ENCODE measurements at places on chromosomes 6 and 20.

DNA sequence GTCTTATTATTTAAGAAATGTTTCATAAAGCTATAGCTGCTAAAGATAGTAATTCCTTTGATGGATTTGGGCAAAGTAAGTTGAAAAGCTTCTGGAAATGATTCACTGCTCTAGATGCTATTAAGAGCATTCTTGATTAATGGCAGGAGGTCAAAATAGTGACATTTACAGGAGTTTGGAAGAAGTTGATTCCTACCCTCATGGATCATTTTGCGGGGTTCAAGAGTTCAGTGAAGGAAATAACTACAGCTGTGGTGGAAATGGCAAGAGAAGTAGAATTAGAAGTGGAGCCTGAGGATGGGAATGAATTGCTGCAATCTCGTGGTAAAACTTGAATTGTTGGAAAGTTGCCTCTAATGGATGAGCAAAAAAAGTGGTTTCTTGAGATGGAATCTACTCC lies 316.1 kb downstream of the UTRN start:
- DNase-seq, result no peak

- DNase-seq, result no peak
Observed at GRCh38 chr20:32667027-32667426, 6.7 kb downstream of the C20orf203 start.

- DNase-seq, result no peak
Observed at GRCh38 chr6:101296169-101296960, 97.1 kb upstream of the GRIK2 start.

DNA sequence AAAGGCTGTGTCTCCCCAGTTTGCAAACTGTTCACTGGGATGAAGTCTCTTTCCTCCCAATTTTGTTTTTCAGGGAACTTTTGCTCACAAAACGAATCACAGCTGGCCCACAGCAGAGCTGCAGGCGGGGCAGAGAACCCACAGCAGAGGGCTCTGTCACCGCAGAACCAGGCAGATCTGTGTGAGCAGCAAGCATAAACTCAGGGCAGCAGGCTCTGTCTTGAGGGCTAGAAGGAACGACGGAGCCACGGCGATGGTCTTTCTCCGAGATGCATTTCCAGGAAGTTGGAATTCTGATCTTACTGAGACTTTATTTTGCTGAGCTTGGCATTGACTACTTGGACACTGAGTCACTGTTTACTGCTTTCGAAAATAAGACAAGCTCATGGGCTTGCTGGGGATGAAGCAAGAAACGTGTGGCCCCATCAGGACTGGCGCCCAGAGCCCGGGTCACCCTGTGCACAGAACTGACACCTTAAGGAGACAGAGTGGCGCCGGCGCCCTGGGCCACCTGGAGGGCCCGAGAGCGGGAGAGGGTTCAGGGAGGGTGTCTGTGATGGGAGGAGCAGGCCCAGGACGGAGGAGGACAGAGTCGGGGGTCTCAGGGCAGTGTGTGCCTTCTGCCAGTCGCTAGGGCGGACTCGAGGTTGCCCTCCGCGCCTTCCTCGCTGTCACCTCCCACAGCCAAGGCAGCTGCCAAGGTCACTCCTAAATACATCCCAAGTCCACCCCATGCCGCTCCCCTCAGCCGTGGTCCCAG lies 106.3 kb upstream of the NXT1 start:
- no peak for DNase-seq

GRCh38 chr20:31712564-31713311 lies 9.9 kb downstream of the BCL2L1 start:
- DNase-seq, result no peak

DNA sequence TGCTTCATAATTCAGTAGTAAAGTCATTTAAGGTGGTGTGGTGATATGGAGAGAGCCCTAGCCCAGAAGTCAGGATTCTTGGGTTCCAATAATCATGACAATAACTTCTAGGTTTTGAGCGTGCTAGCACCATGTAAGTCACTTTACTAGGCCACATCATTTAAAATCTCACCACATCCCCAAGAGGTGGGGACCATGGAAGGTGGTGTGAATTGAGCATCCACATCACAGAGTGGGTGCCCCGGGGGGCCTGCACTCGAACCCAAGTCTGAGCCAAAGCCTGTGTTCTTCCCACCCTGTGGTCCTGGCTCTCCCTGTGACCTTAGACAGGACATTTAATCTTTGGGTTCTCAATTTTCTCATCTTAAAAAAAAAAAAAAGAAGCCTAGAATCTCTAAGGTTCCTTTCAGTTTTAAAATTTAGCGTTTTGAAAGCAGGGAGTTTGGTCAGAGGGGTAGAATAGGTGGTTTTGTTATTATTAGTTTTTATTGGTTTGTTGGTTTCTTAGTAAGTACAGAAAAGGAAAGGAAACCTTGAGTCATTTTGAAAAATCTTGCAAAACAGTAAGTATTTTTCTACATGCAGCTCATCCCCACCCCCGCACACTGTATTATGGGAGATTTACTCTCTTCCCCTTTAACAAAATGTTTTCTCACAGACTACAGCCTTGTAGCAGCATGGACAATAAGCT lies 26.4 kb downstream of the ARMC2 start:
- DNase-seq, result peak; percentile 22

- no peak for DNase-seq
Observed at GRCh38 chr6:12480379-12480778, 190.2 kb downstream of the EDN1 start.

GRCh38 chr6:156883497-156884252 lies 106.5 kb downstream of the ARID1B start:
- no peak for DNase-seq

DNA sequence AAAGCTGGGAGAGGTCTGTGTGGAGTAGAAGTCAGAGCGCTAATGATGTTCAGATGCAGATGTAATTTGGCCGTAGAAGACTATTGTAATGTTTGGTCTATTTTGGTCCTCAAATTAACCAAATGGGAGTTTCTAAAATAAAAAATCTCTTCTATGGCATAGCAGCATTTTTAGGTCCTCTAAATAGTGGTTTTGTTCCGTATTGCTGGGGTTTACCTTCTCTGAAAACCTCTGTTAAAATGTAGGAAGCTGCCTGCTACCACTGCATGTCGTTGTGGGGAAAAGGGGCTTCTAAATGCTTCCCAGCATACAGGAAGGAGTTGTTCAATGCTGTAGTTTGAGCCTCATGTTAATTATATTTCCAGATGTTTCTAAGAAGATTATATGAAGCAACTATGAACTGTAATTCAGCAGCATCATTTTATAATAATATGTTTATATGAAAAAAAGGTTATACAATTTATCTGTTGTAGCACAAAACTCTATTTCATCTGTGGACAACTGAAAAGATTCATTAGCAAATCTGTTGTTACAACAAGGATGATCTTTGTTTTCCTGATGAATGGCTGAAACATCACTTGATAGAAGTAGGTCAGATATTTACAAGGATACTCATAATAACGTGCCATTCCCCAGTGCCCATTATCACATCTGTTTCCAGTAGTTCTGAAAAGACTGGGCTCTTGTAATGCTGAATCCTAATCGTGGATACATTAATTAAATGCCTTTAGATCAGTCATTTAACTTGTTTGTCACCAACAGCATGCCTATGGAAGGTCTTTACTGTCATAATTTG lies 256.6 kb downstream of the TBC1D7 start:
- no peak for DNase-seq

GRCh38 chr6:123768921-123769320 lies 34.7 kb upstream of the NKAIN2 start:
- DNase-seq, result no peak

GRCh38 chr6:5644523-5645185 lies 362.1 kb downstream of the NRN1 start:
- DNase-seq, result no peak

Measured in Kasumi-1 (cell line).